Non-pigmented ciliary epithelial cell (primary cell): ENCODE measurements at places on chromosomes 7 and 10.

DNA sequence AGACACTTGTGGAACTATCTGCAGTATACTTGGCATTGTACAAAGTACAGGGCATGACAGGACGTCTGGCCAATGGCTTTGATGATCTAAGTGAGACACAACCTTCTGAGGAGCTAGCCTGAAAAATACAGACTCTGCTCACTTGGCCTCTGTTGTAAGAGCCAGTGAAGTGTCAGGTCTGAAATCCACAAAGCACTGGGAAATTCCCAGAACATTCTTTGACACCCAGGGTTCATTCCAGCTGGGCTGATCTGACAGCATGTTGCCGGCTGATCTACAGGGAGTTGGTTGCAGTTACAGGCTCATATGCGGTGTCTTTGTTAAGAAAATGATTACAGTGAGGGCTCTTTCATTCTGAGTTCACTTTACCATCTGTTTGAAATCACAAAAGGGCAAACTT lies 354.6 kb downstream of the PHF14 start:
- no peak for DNase-seq

DNA sequence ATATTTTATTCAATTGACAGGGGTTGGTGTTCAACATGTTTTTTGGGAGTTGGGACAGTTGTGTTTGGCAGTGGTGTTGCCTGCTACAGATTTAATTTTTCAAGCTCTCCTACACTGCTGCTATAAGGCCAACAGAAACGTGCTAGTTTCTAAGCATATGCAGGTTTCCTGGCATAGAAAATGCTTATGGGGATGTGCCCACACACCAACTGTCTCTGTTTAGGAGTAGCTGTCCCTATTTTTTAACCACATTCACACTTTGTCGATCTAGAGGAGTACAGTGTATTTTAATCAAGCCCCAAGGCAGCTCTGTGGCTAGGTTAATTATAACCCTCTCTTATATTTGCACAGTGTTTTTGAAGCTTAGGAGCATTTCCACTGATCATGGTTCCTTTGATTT lies 28.6 kb downstream of the TMEM178B start:
- DNase-seq: no peak

GRCh38 chr7:128129224-128129864 lies 98.1 kb upstream of the LRRC4 start:
- no peak for DNase-seq

GRCh38 chr7:41796331-41796730 lies 93.4 kb upstream of the INHBA start:
- DNase-seq: no peak

GRCh38 chr7:130732980-130733930 lies 752 bp downstream of the KLF14 start:
- no peak for DNase-seq

- no peak for DNase-seq
These were observed 73.3 kb upstream of the ANLN start for GRCh38 chr7:36316319-36316718.

DNA sequence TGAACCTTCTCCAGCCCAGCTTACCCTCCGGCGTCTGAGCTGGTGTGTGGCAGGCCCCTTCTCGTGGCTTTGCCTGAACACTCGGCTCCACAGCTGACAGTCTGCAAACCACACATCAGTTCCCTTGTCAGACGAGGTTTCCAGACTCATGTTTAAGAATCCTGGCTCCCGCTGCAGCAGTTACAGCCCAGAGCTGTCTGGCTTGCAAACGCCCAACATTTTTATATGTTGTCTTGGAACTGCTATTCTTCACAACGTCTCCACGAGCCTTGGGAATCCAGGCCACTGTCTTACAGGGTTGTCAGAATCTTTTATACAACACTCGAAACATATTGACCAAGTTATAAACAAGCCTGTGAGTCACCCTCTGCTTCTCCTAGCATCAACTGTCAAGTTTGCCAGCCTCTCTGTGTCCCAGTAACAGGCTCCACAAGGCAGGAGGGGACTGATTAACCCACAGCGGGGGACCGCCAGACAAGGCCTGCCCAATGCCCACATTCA lies 68.1 kb downstream of the TNS3 start:
- DNase-seq: no peak

DNA sequence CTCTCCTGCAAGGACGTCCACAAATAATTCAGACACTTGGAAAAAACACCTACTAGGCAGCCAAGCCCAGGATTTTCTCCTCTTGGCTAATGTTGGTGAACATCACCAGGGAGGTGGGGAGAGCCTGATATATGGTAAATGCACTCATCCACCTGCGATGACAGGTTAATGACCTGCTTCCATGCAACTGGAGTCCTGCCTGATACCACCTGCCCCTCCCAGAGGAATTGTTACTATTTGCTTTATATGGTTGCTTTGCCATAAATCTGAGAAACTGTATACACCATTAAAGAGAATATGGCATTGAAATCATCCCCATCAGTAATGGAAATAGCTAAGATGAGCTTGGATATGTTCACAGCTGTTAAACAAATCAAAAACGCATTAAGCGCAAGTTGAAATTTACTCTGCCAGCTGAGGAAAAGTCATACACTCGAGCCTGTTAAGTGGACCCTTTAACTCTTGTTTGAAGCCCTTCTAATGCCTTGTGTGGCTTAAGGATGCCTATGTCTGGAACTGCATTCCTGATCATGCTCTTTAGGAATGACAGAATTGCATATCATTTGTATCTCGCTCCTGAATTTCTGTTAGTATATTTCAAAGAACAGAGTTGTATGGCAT lies 208.3 kb downstream of the PRPF18 start:
- DNase-seq: no peak

DNA sequence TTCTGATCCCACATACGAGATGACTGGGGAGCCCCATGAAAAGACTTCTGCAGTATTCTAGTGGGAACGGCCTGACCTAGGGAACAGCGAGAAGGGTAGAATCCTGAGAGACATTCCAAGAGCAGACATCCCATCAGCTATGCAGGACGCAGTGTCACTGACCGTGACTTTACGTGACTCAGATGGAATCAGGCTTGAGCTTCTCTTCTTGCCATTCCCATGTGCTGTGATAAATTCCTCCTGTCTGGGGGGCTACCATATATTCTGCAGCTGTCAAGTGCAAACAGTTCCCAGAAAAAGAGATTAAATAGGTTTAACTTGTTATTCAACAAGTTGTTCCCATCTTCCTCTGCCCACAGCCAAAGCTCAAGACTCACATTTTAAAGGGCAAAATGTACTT lies 73.1 kb upstream of the PDE1C start:
- DNase-seq: no peak

DNA sequence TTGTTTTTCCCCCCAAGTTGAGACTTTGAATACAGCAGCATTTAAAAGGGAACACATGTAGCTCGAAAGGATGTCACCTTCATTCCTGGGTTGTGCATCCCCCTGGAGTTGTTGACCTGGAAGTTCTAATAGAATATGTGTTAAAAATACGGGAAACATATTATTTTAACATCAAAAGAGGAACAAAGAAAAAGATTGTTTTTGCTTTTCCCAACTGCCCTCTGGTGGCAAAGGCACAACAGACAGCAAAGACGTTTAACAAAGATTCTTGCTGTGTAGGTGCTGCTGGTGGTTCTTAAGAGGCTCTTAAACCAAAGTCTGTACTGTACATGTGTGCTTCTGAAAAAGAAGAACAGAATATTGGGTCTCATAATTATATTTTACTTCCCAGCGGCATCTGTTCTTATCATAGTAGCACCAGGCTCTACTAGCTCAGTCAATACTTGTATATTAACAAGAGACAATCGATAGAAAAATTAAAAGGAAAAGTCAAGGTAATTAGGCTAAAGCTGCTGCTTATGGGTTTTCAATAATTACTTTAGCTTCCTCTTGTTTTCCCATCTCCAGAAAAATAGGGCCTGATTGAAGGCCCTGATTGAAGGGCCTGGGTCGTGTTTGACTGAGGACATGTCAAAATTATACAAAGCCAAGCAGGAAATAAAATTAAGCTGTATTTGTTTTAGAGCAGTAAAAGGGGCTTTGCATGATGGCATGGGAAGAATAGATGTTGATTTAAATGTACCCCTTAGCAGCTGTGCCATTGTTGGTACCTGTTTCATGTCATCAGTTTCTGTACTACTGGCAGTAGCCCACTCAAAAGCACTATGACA lies 384.2 kb upstream of the LRGUK start:
- peak; percentile 5 for DNase-seq

DNA sequence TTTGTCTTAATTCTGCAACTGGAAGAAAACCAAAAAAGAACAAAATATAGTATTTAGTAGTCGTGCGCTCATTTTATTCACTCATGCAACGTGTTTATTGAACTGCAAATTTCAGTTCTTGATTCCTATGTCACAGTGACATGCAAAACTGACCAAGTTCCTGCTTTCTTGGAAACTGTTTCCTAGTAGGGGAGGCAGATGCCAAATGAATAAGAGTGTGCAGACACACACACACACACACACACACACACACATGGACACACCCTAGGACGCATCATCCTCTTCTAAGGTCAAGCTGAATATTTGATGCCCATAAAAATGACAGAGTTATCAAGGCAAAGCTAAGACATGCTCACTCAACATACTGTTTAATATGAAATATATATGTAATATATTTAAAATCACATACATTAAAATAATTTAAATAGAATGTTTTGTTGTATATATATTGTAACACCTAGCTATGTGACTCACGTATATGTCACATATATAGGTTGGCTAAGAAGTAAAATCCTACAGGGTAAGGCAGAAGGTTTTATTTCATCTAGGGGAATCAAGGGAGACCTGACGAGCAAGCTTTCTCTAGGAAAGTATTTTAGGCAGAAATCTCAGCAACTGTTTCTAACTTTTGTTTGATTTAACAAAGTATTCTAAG lies 79.6 kb downstream of the SVIL start:
- DNase-seq: no peak

GRCh38 chr10:21399392-21400035 lies 126.0 kb downstream of the SKIDA1 start:
- DNase-seq: peak; percentile 94
